Retinal pigment epithelial cell (primary cell): ENCODE measurements at places on chromosomes 3 and 15.

DNA sequence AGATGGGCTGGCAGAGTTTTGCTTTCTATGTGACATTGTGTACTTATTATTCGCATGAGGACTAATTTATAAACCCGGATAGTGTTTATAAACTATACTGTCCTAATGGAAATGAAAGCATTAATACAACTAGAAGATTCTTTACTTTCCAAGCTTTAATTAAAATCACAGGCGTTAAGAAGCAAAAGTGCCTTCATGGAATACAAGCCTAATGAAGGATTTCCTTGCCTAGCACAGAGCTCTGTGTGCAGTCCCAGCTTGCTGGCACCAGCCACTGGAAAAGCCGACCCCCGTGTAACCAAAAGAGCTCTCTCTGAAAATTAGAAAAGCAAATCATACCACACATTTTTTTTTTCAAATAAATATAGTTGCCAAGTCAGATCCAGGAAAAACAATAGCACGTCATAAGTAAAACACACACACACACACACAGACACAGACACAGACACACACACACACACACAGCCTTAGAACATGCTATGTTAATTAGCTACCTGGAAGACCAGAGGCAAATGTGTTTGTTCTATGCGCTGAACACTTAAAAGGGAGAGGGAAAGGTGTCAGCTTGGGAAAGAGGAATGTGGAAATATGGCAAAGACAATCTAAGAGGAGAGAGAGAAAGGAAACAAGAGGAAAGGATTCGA is 1084.2 kb downstream of the TUSC7 start:
- DNase-seq = no peak

- DNase-seq = no peak
Observed at GRCh38 chr3:54443561-54444161, 321.3 kb downstream of the CACNA2D3 start.

DNA sequence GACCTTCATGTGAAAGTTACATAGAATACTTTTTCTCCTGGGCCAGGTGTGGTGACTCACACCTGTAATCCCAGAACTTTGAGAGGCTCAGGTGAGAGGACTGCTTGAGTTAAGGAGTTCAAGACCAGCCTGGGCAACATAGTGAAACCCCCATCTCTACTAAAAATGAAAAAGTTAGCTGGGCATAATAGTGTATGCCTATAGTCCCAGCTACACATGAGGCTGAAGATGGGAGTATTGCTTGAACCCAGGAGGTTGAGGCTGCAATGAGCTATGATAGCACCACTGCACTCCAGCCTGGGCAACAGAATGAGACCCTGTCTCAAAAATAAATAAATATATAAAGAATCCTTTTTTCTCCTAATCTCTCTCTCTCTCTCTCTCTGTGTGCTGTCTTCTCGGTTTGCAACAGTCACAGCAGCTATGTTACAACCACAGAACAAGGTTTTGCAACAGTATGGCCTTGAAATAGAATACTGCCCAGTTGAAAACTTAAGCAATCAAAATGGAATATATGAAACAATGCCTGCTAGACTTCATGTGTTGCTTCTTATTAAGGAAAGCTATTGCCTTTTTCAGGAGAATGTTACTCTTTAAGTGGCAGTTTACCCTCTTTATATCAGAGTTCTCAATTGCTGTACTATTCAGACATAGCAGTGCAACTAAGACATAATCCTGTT is 12.3 kb upstream of the DENND4A start:
- DNase-seq = no peak

DNA sequence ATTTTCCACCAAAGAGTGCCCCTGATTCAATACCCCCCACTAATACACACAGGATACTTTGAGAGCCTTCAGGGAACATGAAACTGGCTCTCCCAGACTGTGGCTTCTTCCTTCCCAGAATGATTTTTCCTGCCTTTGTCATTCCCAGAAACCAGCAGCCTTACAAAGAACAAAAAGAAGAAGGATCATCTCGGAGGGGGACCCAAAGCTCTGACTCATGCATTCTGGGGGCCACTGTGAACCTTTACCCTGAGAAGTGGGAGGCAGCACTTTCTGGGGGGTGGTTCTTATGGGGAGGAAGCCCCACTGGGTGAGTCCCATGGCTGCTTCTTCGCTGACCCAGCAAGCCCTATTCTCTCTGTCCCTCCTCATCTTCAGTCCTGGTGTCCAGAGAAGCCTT is 44.7 kb upstream of the RAD18 start:
- DNase-seq = no peak
